Mesothelial cell of epicardium (in vitro differentiated cells): ENCODE measurements at places on chromosomes 3 and 15.

GRCh38 chr3:59407425-59407824 is 357.6 kb upstream of the CFAP20DC start:
- DNase-seq, result no peak

DNA sequence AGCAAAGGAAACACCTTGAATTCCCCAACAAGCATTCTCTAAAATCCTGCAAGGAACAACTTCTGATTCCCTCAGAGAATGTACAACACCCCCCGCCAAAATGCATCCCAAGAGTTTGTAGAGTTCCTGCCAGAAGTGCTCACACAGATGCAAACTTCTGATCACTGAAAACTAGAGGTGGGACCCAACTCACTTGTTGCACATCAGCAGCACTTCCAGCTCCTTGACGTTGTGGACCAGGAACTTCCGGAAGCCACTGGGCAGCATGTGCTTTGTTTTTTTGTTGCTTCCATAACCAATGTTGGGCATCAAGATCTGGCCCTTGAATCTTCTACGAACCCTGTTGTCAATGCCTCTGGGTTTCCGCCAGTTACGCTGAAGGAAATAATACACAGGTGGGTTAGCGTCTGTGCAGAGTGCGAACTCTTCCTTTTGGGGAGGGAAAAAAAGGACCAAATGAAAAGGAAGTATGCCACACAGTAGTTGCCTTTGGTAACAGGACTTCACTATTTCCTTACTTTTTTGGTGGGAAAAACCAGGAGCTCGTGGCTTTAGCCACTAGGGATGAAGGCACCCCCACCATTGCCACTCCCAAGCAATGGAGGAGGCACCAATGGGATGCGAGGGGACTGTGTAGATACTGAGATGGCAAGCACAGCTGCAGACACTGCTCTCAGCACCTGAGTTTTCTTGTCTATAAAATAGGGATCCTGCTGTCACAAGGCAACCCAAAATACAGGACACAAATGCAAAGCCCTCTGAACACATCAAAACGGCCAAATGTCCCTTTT is 2.0 kb downstream of the RPL32 start:
- DNase-seq, result no peak

GRCh38 chr3:9403463-9403862 is 6.0 kb downstream of the SETD5 start:
- no peak for DNase-seq

DNA sequence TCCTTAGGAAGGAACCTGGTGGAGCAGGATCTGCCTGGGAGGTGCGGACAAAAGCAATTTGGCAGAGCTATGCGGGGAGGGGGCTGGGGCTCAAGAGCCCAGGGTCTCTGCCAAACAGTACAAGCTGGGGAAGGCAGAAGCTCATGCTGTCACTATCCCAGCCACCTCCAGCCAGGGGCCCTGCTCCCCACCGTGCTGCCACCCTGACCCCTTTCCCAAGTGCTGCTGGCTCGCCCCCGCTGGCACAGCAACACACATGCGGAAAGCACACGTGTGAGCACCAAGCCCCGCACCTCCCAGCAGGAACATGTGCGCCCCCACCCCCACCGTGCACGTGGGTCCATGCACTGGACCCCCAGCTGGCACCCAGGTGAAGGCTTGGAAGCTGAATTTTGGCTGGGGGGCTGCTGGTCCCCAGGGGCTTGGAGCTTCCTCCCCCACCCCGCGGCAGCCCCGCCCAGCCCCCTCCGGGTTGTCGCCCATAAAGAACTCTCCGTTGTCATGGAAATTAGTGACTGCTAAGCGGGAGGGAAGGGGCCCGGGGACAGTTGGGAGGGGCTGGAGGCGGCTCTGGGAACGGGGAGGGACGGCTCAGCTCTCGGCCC is 742 bp downstream of the CAMKV start:
- no peak for DNase-seq

DNA sequence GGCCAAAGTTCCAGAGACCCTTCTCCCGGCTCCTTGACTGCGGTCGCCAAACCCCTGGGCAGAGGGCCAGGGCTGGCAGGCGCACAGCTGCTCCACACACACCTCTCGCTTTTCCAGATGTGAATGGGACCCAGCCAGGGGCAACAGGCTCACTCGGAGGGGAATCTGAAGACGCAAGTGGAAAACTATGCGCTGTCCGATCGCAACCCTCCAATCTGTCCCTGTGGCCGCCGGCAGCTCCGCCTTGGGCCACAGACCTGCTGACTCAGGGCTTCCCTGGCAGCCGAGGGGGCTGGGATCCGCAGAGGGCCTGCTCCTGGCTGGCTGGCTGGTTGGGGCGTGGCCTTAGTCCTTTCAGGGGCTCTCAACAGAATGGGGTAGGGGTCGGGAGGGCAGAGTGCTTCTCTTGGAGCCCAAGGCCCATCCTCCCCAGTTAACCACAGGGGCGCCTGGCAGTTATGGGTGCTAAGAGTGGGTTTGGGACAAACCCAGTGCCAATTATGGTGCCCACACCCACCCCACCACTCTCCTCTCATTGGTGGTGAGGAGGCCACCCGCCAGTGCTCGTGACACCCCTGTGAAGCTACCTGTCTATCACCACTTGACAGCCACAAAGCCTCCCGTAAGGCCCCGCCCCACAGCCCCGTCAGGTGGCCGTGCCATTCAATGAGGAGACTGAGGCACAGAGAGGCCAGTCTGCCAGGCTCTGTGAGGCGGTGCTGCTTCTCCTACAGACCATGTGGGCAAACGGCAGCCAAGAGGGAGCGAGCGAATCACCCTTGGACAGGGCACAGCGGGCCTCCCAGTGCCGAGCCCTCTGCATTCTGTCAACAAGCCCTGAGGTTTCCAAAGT is 53.8 kb downstream of the IQSEC1 start:
- peak; percentile 47 for DNase-seq

DNA sequence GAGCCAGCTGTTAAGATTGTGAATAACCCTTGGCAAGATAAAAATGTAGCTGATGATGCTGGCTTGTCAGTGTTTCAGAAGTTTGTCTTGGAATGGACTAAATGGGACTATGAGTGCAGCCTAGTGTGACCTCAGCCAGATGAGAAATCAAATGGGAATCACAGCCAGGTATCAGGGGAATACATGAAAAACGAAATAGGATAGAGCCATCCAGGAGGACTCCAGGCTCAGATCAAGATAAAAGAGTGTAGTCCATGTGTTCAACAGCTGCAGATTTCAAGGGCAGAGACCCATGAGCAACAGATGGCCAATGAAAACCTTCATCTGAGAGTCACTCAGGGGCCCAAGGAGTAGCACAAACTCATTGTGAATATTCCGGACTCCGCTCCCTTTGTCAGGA is 1080.9 kb upstream of the CADM2 start:
- no peak for DNase-seq
